ENCODE measurements at places on chromosomes 5 and 9. TPM values are rescaled to one million over a fixed set of nuclear protein-coding genes. Genes with fewer than 3 reads are reported as not detected.

Gene ENTREP1
- total RNA-seq: not detected

Gene OCLN
- 1.0 TPM for total RNA-seq

DNA sequence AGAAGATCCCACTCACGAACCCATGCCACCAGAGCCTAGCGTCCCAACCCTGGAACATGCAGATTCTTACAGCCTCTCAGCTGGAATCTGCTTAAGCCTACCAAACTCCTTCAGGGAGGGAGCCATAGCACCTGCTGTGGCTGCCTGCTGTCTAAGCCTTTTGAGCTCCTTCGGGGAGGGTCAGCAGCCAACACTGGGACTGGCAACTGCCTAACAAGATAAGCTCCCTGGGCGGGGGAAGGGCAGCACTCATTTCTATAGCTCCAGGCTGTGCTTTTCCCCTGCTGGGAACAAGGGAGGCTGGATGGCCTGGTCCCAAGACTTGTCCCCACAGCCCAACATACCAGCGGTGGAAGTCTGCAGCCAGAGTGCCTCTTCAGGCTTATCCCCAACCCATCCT lies 199.1 kb upstream of the OR13F1 start:
- no peaks in the 10 kb centered on the region for H3K27me3 ChIP-seq
- H3K4me3 ChIP-seq: no peak overlapping the region

- H3K27me3 ChIP-seq: peaks cover 3% of the 10 kb centered on the region
- no peak overlapping the region for H3K27ac ChIP-seq
- H3K36me3 ChIP-seq: no peaks in the 10 kb centered on the region
Measured at GRCh38 chr5:153562189-153562588, 71.7 kb downstream of the GRIA1 start.

- H3K27ac ChIP-seq: no peak overlapping the region
- peaks cover 3% of the 10 kb centered on the region for H3K27me3 ChIP-seq
- H3K4me3 ChIP-seq: no peak overlapping the region
- no peaks in the 10 kb centered on the region for H3K36me3 ChIP-seq
- H3K4me1 ChIP-seq: peaks cover 4% of the 10 kb centered on the region
Measured at GRCh38 chr5:72454996-72455395, 52.2 kb downstream of the ZNF366 start.
